ENCODE measurements at places on chromosomes 5 and 9. TPM values are rescaled to one million over a fixed set of nuclear protein-coding genes. Genes with fewer than 3 reads are reported as not detected.

ADAMTSL2 gene
- 2.5 TPM for total RNA-seq

PSD2 gene
- not detected for total RNA-seq

TNFAIP8 gene
- 29.6 TPM for total RNA-seq

OTULINL gene
- total RNA-seq: 16.7 TPM

PCDHB3 gene
- total RNA-seq: 3.6 TPM

CDKN2B-AS1 gene
- total RNA-seq: 0.64 TPM

S1PR3 gene
- 13.9 TPM for total RNA-seq

TLR4 gene
- total RNA-seq: 62.8 TPM

LRRTM2 gene
- 1.3 TPM for total RNA-seq

DIRAS2 gene
- total RNA-seq: not detected

FOXD4L4 gene
- not detected for total RNA-seq

CDH10 gene
- not detected for total RNA-seq

BHMT gene
- 1.9 TPM for total RNA-seq

MEF2C gene
- 62.2 TPM for total RNA-seq

SAPCD2 gene
- total RNA-seq: 0.42 TPM

POLE3 gene
- total RNA-seq: 26.4 TPM

TTC33 gene
- 7.9 TPM for total RNA-seq

PCA3 gene
- total RNA-seq: not detected

IL13 gene
- not detected for total RNA-seq

BARHL1 gene
- not detected for total RNA-seq

NSMF gene
- total RNA-seq: 37.4 TPM

KIF2A gene
- total RNA-seq: 30.6 TPM

CEP120 gene
- total RNA-seq: 13.4 TPM

NPR2 gene
- 23.2 TPM for total RNA-seq

SHOC1 gene
- total RNA-seq: not detected

TAF1L gene
- not detected for total RNA-seq

C9orf72 gene
- total RNA-seq: 24.6 TPM

SLC6A19 gene
- total RNA-seq: 0.32 TPM

PPP2CA gene
- 123 TPM for total RNA-seq

GRXCR2 gene
- total RNA-seq: not detected

ADGRV1 gene
- total RNA-seq: 0.16 TPM

TAF11L5 gene
- total RNA-seq: not detected

ST8SIA4 gene
- 17.5 TPM for total RNA-seq

PKD2L2 gene
- not detected for total RNA-seq

GRIN3A gene
- 0.06 TPM for total RNA-seq

SLC12A7 gene
- total RNA-seq: 39.4 TPM

KCTD16 gene
- total RNA-seq: 0.32 TPM

TPPP gene
- 5.4 TPM for total RNA-seq

NSUN2 gene
- total RNA-seq: 42.8 TPM

SLC6A7 gene
- total RNA-seq: not detected

SH3GL2 gene
- total RNA-seq: not detected
